CD8-positive, alpha-beta memory T cell (primary cell): ENCODE measurements at places on chromosomes 3 and 15. TPM values are rescaled to one million over a fixed set of nuclear protein-coding genes. Genes with fewer than 3 reads are reported as not detected.

Gene ATP8B4
- 0.23 TPM for polyA plus RNA-seq

Gene SENP5
- polyA plus RNA-seq = 9.6 TPM

Gene RBP2
- polyA plus RNA-seq = not detected

Gene ASB14
- polyA plus RNA-seq = 0.24 TPM

Gene ARL14
- polyA plus RNA-seq = not detected
